ENCODE measurements at places on chromosomes 11 and 22.

GRCh38 chr11:19729141-19729540 lies 16.5 kb downstream of the NAV2 start:
- no peak for DNase-seq

DNA sequence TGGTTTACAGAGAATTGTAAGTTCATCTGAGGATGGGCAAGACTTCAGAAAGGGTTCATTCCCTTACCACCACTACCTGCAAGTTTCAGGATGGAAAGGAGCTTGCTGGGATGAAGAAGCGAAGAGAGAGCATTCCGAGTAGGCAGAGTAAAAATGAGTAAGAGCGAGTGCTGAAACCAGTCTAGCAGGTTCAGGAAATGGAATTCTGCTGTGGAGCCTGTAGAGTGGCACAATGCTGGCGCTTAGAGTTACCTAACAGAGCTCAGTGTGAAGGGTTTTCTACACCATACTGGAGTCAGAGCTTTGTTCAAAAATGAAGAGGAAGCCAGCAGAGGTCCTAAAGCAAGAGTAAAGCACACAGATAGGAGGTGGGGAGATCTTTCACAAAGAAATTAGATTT lies 179.2 kb upstream of the ZC3H12C start:
- DNase-seq: no peak

GRCh38 chr11:2089536-2090165 lies 49.5 kb downstream of the IGF2 start:
- no peak for DNase-seq

DNA sequence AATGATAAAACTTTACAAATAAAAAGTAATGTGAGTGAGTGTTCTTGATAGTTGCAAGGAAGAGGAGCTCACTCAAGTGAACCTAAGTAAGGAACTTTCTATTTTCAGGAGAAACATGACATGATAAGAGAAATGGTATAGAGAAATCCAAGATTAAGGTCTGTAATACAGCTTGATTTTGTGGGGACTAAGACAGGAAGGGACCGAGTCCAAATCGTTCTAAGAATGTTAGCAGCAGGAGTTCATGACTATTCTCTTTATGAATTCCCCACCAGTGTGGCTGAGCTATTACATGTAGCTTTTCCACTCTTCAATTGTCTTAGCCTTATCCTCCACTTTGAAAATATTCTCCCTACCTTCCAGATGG lies 698.6 kb upstream of the ARHGAP42 start:
- no peak for DNase-seq

- DNase-seq: no peak
Measured at GRCh38 chr11:19751055-19751454, 38.4 kb downstream of the NAV2 start.
